ENCODE measurements at places on chromosomes 4 and X.

- no peak for DNase-seq
Measured at GRCh38 chr4:122980860-122981259, 58.5 kb upstream of the NUDT6 start.

DNA sequence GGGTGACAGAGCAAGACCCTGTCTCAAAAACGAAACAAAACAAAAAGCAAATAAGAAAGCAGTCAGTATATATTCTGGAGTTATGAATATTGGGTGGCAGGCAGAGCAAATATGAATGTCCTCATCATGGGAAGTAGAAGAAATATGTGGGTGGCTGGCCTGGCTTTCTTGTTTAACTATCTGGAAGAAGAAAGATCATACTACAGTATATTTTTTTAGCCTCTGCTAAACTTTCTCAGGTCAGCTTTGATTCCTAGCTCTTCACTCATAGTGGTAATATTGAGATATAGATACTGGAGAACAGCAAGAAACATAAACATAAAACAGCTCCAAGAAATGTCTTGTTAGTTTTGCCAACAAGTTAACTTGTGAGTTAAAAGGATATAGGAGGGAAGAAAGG, 192.5 kb downstream of the SOWAHB start:
- DNase-seq = no peak

- DNase-seq = no peak
Measured at GRCh38 chrX:103396186-103396585, 19.8 kb downstream of the BEX3 start.

GRCh38 chrX:10856797-10857196, 236.4 kb upstream of the MID1 start:
- no peak for DNase-seq

- DNase-seq = no peak
Measured at GRCh38 chrX:69014200-69014599, 151.1 kb downstream of the PJA1 start.

- DNase-seq = no peak
Measured at GRCh38 chr4:24764345-24764744, 31.0 kb upstream of the SOD3 start.

- DNase-seq = no peak
Measured at GRCh38 chr4:24089851-24090534, 200.1 kb upstream of the PPARGC1A start.

- no peak for DNase-seq
Measured at GRCh38 chr4:78962597-78963115, 23.4 kb upstream of the PAQR3 start.

GRCh38 chr4:140426610-140427105, 790 bp downstream of the CLGN start:
- DNase-seq = no peak

DNA sequence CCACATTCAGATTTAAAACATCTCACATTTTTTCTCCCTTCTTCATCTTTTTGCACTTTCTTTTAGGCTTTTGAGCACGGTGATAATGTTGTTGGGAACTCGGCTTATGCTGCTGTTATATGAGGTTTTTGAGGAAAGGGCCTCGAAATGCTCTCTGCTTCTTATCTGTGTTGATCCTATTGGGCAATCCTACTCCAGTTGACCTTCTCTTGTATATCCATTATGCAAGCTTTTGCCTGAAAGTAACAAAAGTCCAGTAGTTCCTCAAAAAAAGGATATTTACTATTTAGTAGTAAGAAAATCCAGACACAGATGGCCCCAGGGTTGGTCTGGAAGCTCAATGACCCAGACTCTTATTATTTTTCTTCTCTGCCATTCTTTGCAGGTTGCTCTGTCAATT, 57.7 kb upstream of the SPANXB1 start:
- DNase-seq = no peak

DNA sequence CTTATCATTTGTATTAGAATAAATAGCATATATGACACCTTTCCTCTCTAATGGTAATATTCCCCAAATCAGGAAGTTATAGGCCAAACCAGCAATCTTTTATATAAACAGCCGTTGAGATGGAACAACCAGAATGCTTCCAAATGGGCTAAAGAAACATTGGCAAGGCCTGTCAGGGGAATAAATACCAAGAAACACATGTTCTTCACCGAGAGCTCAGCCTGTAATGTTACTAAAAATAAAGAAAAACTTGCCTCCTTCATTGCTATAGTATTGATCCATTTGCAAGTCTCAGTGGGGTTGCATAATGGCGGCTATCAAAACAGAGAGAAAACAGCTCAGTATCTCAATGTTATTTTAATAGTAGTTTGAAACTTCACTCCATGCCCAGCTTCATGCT, 104.9 kb downstream of the FAM13A start:
- DNase-seq = no peak

DNA sequence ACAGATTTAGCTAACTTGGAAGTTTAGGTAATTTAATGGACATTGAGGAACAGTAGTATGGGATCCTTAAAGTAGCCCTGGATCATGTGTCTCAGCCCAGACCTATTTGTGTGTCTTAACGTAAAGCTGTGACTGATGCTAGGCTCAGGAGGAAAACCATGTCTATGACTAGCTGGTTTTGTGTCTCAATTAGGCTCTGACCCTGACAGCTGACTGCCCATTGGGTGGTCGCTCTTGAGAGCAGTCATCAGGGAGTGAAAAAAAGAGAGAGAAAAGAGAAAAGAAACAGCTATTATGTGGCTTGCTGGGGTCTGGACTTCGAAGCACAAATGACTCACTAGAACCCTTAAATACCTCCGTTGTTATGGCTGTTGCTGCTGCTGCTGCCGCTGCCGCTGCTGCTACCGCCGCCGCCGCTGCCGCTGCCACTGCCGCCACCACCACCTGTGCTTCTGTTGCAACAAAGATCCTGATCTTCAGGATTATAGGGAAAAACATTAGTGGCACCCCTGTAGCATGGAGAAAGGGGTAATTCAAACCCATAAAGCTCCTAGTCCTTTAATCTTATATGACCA, 70.7 kb downstream of the GSPT2 start:
- no peak for DNase-seq

Data from activated naive CD4-positive, alpha-beta T cell treated with anti-CD3 and anti-CD28 coated beads, Interleukin-2, amount 10 ng/mL, durations not matched to agents 7 days and 5 days (primary cell).